ENCODE measurements at places on chromosomes 12 and 14. TPM values are rescaled to one million over a fixed set of nuclear protein-coding genes. Genes with fewer than 3 reads are reported as not detected.
A peak's percentile ranks its signal among the peaks of the same experiment; 100 is the strongest.

GRCh38 chr12:25034676-25035075, 85.8 kb upstream of the BCAT1 start:
- no peak for DNase-seq

GRCh38 chr14:105012171-105012985, 8.5 kb downstream of the CDCA4 start:
- DNase-seq = peak; percentile 61

GRCh38 chr14:27242874-27243273, 645.0 kb upstream of the NOVA1 start:
- no peak for DNase-seq

- peak; percentile 5 for DNase-seq
Measured at GRCh38 chr14:24363401-24363800, 4.6 kb upstream of the NFATC4 start.

- DNase-seq = no peak
Measured at GRCh38 chr12:126811391-126811790, 1455.6 kb upstream of the TMEM132C start.

Gene ZNF385A
- 23.2 TPM for total RNA-seq

Data from posterior vena cava (tissue), 2 donors.